Smooth muscle cell of the umbilical artery (primary cell): ENCODE measurements at places on chromosomes 13 and 19. TPM values are rescaled to one million over a fixed set of nuclear protein-coding genes. Genes with fewer than 3 reads are reported as not detected.

The YJEFN3 gene
- total RNA-seq, result 0.65 and 0.89 TPM in 2 replicates

The YIPF2 gene
- total RNA-seq, result 119 and 165 TPM in 2 replicates

The TJP3 gene
- not detected in 2 replicates for total RNA-seq

The ZNF560 gene
- total RNA-seq, result 1.5 and 5.8 TPM in 2 replicates

The B3GNT3 gene
- total RNA-seq, result not detected in 2 replicates

The ADGRE3 gene
- total RNA-seq, result not detected in 2 replicates

The FCGBP gene
- 1.2 and 2.2 TPM in 2 replicates for total RNA-seq

The TINCR gene
- 0.09 TPM in 1 of 2 replicates, not detected in the other for total RNA-seq

The REEP6 gene
- total RNA-seq, result 1.7 and 2.4 TPM in 2 replicates

The EVI5L gene
- 19.0 and 25.4 TPM in 2 replicates for total RNA-seq

The CEACAM21 gene
- total RNA-seq, result not detected in 2 replicates

The IGSF23 gene
- not detected in 2 replicates for total RNA-seq

The ZNF726 gene
- 1.2 and 2.1 TPM in 2 replicates for total RNA-seq

The PSG2 gene
- not detected in 2 replicates for total RNA-seq

The SIGLEC8 gene
- total RNA-seq, result not detected in 2 replicates

The STOML3 gene
- not detected in 2 replicates for total RNA-seq

The MEDAG gene
- total RNA-seq, result 5.0 and 35.9 TPM in 2 replicates

The GAPDHS gene
- not detected in 2 replicates for total RNA-seq

The KLK12 gene
- not detected in 2 replicates for total RNA-seq

The ZNF530 gene
- total RNA-seq, result 2.1 and 3.0 TPM in 2 replicates

The BLOC1S3 gene
- 5.5 and 7.4 TPM in 2 replicates for total RNA-seq

The DZIP1 gene
- total RNA-seq, result 45.7 and 62.4 TPM in 2 replicates

The GNG7 gene
- total RNA-seq, result 0.09 and 0.30 TPM in 2 replicates

The KRTDAP gene
- not detected in 2 replicates for total RNA-seq

The PSG7 gene
- total RNA-seq, result not detected in 2 replicates

The NANOS3 gene
- 0.74 TPM in 1 of 2 replicates, not detected in the other for total RNA-seq

The NCCRP1 gene
- not detected in 2 replicates for total RNA-seq

The ZNF723 gene
- total RNA-seq, result not detected in 2 replicates

The SOX1 gene
- total RNA-seq, result not detected in 2 replicates

The HIF3A gene
- total RNA-seq, result 2.4 and 6.5 TPM in 2 replicates

The CGB8 gene
- not detected in 2 replicates for total RNA-seq

The DNAJC3 gene
- 72.8 and 92.3 TPM in 2 replicates for total RNA-seq

The TEKTIP1 gene
- not detected in 2 replicates for total RNA-seq

The NEK5 gene
- 0.51 and 0.59 TPM in 2 replicates for total RNA-seq

The ZIM2 gene
- total RNA-seq, result not detected in 2 replicates

The ECSIT gene
- 24.9 and 26.1 TPM in 2 replicates for total RNA-seq

The KISS1R gene
- total RNA-seq, result not detected in 2 replicates

The AMER2 gene
- not detected in 2 replicates for total RNA-seq

The TMEM86B gene
- total RNA-seq, result 0.59 and 1.4 TPM in 2 replicates

The GRK1 gene
- total RNA-seq, result not detected in 2 replicates

The CYSLTR2 gene
- total RNA-seq, result 0.30 TPM in 1 of 2 replicates, not detected in the other

The CKM gene
- total RNA-seq, result not detected in 2 replicates

The MYO16 gene
- not detected in 2 replicates for total RNA-seq

The ITGBL1 gene
- total RNA-seq, result 6.6 and 49.9 TPM in 2 replicates

The MAST3 gene
- 4.5 and 5.9 TPM in 2 replicates for total RNA-seq

The FBXL3 gene
- 37.7 and 44.8 TPM in 2 replicates for total RNA-seq

The NOSIP gene
- total RNA-seq, result 28.3 and 49.6 TPM in 2 replicates

The APOE gene
- total RNA-seq, result 2.3 and 8.9 TPM in 2 replicates

The SYCN gene
- not detected in 2 replicates for total RNA-seq

The SYNE4 gene
- 0.23 TPM in 1 of 2 replicates, not detected in the other for total RNA-seq

The CLEC11A gene
- 56.1 and 68.0 TPM in 2 replicates for total RNA-seq
